Stimulated activated CD8-positive, alpha-beta memory T cell treated with anti-CD3 and anti-CD28 coated beads, Interleukin-4, amount 100 ng/mL, for 4 hours (primary cell): ENCODE measurements at places on chromosomes 16 and 17.

DNA sequence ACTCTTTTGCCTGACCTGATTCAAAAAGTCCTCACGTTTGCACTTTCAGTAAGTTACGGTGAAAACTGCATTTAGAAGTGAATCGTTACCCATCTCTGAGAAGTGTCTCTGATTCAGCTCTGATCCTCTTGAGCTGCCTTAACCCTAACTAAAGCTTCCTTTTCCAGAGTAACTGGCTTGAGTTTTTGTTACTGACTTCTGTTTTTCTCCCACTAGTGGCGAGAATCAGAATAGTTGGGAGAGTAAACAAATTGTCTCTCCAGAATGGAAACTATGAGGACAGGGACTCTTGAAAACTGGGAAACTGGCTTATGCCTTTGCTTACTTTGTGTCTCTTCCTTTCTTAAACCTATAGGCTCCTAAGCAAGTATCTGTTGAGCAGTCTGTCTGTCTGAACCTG, 31.3 kb upstream of the KPNB1 start:
- no peak for DNase-seq

GRCh38 chr16:27706156-27706865, 156.4 kb downstream of the KATNIP start:
- no peak for DNase-seq

DNA sequence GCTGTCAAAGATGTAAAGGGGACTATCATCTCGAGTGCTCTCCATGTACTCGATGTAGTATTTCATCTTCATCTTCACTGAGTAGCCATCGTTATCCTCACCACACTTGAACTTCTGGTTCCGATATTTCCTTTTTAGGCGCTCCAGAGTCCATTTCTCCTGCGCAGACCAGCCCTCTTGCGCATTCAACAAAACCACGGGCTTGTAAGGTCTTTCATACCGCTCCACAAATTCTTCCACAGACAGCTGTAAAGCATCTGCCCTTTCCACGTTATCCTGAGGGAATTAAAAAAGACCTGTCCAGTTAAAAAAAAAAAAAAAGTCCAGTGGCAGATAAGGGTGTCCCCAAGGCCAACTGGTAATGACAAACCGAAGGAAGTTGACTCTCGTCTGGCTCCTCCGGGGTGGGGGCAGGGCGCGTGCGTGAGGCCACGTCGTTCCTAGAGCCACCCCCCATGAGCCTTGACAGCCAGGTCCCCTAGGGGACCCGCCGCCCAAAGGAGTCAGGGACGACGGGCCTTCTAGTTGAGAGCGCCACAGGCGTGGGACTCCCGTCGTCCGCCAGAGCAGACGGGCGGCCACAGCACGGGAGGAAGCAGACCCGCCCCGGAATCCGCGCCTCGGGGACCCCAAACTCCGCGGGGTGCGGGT, 701 bp downstream of the JMJD6 start:
- peak; percentile 49 for DNase-seq

DNA sequence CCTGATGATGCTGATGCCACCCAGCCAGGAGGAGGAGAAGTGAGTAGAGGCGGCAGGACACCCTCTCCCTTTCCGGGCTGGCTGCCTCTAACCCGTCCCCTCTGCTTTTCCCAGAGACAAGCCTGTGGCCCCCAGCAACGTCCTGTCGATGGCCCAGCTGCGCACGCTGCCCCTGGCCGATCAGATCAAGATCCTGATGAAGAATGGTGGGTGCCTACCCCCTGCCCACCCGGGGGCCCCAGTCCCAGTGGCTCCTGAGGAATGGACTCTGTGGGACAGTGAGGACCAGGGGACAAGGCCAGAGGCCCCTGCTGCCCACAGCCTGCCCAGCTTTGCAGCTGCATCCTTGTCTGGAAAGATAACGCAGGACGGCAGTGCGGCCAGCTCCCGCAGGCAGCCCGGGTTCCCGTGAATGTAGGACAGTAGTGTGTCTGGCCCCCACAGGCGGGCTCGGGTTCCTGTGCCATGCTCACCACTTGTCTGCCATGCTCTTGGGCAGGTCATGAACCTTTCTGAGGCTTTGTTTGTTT, 19.9 kb downstream of the POLR3E start:
- DNase-seq = no peak

DNA sequence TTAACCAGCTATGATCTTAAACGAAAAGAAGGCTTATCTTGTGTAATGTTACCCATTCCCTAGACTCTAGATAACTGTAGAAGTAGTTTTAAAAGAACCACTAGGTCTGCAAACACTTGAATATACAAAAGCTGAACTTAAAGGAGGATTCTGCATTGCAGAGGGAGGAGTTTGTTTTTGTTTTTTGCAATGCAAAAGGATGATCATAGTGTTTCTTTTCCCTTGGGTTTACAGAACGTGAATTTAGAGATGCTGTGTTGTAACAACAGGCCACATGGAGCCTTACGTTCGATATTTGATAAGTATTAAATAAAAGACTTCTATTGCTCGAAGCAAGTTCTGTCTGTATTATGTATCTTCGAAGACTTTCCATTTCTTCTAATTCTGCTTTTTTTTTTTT, 77.6 kb downstream of the CHD9 start:
- no peak for DNase-seq

DNA sequence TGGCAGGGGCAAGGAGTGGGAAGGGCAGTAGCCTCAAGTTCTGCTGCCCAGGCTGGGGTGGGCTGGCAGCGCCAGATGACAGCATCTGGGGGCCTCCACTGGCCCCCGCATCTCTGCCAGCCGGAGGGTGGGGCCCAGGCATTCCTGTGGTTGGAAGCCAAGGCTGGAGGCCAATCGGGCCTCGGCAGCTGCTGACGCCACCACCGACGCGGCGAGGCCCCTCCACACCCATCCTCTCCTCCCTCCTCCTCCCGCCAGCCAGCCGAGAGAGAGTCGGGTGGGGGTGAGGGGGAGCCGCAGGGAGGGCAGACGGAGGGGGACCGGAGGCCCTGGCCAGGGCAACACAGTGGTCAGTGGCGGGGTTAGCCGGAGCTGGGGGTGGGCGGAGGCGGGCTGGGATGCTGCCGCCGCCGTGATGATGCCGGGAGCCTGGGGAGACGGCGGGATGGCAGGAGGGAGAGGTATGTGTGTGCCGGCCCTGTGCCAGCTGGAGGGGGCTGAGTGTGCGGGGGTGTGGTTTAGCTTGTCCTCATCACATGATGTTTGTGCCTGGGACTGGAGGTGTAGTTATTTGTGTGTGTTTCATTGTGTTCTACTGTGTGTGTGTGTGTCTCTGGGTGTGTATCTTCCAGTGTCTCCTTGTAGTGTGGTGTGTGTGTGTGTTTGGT, 36.6 kb downstream of the ARHGAP23 start:
- DNase-seq = no peak

DNA sequence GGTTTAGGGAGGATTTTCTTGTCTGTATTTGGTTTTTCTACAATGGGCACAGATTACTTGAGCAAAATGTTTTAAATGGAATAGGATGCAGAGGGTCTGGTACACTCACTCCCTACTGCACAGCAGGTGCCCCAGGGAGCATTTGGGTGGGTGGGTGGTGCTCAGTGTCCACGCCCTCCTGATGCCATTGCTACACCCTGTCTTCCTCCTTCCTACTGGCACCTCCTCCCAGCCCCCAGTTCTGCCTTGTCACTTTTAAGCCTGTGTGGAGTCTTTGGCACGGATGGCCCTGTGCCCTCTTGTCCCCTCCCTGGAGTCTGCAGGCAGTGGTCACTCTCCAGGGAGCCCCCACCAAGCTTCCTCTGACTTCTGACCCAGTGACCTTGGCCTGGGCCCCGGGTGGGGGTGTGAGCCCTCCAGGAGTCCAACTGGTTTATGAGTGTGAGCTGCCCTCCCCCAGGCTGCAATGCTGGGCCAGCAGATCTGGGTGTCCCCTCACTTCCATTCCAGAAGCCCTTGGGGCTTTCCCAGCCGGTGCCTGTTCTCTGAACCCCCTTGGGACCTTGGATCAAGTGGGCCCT, 15.5 kb downstream of the LLGL2 start:
- DNase-seq = no peak

- DNase-seq = no peak
Observed at GRCh38 chr17:2157081-2157480, 102.2 kb downstream of the HIC1 start.

GRCh38 chr17:80782536-80783427, 208.9 kb upstream of the CHMP6 start:
- no peak for DNase-seq

GRCh38 chr17:55710829-55711496, 11.7 kb downstream of the TMEM100 start:
- DNase-seq = no peak

GRCh38 chr17:9240659-9241370, 219.5 kb downstream of the NTN1 start:
- DNase-seq = no peak

GRCh38 chr16:27289669-27290068, 21.1 kb upstream of the NSMCE1 start:
- DNase-seq = no peak

DNA sequence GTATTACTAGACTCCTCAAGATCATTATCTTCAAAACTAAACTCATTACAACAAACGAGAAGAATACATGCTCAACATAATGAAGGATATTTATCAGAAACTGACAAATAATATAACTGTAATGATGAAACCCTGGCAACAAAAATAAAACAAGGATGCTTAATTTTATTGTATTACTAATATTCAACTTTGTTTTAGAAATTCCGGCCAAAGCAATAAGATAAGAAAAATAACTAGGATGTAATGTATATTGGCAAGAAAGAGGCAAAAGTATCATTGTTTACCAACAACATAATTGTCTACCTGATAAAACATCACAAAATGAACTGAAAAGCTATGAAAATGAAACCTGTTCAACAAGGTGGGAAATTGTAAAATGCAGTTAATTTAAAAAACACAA, 588.3 kb upstream of the ZFHX3 start:
- DNase-seq = no peak

DNA sequence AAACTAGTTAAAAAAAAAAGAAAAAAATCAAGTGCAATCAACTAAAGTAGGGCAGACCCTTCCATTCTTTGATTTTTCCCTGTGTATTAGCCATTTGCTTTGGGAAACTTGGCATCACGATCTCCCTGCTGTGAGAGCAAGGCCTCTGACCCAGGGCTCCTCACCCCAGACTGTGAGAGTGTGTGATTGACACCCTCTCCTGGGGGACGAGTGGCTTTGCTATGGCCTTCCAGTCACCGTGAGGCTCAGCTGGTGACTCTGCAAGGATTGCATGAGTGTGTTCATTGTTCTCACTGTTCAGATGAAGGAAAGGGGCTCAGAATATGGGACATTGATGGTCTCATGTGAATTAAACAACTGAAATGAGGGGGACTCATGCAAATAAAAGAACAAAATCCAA, 69.0 kb upstream of the BCAR1 start:
- no peak for DNase-seq

DNA sequence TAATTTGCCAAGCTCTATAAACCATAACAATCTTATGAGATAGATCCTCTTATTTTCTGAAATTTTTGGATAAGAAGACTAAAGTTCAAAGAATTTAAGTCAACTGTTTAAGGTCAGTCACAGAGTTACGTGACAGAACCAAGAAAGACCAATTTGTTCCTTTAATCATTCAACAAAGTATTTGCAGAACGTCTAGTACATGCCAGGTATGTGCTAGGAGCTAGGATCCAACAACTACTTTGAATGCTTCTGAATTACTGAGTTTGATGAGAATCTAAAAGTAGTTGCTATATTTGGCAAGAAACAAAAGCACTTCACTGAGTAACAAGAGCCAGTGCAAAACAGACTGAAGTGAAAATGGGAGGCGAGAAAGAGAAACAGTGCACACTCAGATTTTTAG, 15.0 kb downstream of the GLOD4 start:
- no peak for DNase-seq

GRCh38 chr16:66538910-66539309, 11.0 kb downstream of the TK2 start:
- DNase-seq = no peak

DNA sequence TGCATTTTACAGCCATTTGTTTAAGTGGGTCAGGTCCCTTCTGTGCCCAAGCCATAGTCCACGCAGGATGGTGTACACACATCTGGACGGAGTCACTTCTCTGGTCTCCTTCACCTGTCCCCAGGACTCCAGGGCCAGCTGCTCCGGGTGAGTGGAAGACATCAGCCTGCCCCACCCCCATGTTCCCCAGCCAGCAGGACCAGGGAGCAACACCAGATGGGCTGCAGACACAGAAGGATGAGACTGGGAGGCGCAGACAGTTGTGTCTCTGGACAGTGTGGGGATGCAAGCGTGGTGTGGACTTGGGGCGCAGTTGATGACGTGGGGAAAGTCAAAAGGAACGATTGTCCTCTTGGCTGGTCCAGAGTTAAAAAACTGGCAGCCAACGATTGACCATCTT, 24.6 kb upstream of the WFDC1 start:
- no peak for DNase-seq

GRCh38 chr17:8151120-8151640, 1.0 kb downstream of the PER1 start:
- DNase-seq = peak; percentile 85

DNA sequence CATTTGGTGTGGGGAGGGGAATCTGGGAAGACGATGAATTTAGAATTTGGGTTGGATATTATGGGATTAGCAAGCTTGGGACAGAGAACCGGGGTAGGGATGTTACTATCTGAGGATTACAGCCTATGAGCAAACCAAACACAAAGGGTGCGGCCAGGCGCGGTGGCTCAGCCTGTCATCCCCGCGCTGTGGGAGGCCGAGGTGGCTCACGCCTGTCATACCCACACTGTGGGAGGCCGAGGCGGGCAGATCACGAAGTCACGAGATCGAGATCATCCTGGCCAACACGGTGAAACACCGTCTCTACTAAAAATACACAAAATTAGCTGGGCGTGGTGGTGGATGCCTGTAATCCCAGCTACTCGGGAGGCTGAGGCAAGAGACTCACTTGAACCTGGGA, 60.9 kb downstream of the VPS53 start:
- DNase-seq = no peak

DNA sequence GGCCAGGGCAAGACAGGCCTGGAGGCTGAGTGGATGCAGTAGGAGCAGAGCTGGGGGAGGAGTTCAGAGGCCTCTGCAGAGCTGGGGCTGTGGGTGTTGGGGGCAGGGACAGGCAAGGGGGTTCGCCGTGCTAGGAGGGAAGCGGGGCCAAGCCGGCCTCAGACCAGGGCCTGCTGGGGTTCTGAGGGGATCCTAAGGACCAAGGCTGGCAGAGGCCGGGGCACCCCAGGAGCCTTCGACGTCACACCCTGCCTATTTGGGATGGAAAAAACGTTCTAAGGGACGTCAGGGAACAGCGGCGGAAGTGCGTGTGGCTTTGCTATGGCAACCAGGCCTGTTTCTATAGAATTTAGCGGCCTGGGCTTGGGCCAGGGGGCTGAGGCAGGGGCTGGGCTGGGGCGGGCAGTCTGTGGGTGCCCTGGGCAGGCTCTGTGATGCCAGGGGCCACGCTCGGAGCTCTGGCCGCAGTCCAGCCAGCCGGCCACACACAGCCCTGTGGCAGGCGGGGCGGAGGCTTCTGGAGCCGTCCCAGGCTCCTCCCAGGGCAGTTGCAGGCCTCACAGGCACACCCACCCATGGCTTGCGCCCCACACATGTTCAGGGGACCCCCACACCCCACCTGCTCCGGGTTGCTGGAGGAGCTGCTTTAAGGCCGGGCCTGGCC, 3.7 kb downstream of the TRAF7 start:
- no peak for DNase-seq
